RPMI7951 (cell line): ENCODE measurements at places on chromosomes 12 and 14.

DNA sequence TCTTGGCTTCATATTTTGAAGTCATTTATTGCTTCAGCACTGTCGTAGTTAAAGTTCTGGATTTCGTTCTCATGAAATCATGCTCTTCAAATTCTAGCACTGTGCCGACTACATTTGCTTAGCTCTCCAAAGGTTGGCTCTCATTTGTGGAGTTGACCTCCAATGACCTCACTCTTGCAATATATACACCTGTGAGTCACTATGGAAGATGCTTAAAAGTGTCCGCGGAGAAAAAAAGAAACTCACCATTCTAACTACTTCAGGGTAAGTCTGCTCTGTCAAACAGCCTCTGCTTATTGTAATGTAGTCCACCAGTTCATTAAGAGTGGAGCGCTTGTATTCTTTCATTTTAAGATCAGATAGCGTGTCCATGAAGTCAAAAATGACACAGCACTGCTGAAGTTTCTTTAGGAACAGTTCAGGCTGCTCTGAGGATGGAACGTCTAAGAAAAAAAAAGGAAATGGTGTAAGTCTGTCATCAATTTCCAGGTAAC is 89.7 kb downstream of the PPP2R5E start:
- no peak for DNase-seq

DNA sequence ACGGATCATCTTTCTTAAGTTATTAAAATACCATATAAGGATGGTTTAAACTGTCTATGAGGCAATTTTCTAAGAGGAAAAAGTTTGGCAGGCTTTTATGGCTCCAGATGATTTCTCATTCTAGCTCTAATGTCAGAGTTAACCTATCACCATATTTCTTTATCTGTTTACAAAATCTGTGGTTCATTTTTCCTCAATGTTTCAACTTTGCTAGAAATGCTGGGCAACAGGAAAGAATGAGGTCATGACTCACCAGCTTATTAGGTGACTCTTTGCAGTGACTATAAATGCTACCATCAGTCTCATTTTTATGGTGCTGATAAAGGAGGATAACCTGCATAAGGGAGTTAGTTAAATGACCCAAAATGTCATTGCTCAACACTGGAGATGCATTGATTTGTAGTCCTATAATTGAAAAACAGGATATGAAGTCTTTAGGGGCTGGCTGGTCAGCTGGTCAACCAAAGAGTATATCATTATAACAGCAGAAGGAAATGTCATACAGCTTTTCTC is 45.3 kb upstream of the RAP1B start:
- peak; percentile 71 for DNase-seq

DNA sequence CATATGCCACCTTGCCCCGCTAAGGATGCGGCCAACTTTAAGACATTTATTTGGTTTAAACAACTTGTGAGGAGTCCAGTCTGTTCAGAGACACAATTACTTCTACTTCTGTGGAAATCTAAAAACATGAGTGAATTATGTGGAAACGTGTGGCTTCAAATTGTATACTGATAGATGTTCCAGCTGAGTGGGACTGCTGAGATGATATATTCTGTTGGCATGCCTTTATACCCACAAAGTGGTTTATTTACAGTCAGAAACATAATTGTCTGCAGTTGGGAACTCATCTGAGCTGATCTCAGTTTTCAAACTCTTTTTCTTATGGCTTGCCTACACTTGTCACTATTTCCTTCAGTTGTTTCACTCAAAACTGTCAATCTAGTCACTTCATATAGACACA is 67.8 kb downstream of the FLRT2 start:
- no peak for DNase-seq

GRCh38 chr14:101207897-101208296 is 304.4 kb upstream of the RTL1 start:
- DNase-seq: no peak

DNA sequence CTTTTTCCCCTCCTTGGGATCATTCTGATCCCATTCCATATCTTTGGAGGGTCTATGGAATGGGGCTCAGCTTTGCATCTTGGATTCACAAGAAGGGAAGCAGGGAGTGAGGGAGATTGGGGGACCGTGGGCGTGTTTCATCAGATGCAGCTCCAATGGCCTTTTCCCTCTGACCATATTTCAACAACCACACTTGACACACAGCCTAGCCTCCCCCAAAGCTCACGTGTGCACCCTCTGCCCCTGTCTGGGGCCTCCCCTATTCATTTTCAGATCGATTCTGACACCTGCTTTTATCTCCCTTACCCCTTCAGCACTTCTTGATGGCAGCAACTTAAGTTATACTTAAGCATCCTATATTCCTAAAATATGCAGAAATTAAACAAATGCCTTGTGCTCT is 126.6 kb downstream of the CHST11 start:
- no peak for DNase-seq

GRCh38 chr12:26185532-26186320 is 9.6 kb upstream of the SSPN start:
- no peak for DNase-seq

DNA sequence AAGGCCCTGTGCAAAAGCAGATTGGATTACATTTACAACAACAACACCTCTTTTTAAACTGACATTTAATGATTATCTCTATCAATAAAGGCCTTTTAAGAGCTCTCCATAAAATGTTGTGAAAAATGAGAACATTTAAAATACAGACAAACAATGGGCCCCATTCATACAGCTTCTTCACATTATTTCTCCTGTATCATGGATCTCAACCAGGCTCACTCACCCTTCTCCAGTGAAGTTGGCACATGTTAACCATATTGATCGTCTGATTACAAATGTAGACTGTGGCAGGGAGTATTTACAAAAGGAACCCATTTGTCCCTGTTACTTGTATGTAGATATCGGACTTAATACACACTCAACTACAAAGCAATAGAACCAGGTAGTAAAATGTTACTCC is 220.2 kb upstream of the BTG1 start:
- no peak for DNase-seq

GRCh38 chr14:25231004-25231403 is 181.1 kb upstream of the STXBP6 start:
- peak; percentile 6 for DNase-seq

DNA sequence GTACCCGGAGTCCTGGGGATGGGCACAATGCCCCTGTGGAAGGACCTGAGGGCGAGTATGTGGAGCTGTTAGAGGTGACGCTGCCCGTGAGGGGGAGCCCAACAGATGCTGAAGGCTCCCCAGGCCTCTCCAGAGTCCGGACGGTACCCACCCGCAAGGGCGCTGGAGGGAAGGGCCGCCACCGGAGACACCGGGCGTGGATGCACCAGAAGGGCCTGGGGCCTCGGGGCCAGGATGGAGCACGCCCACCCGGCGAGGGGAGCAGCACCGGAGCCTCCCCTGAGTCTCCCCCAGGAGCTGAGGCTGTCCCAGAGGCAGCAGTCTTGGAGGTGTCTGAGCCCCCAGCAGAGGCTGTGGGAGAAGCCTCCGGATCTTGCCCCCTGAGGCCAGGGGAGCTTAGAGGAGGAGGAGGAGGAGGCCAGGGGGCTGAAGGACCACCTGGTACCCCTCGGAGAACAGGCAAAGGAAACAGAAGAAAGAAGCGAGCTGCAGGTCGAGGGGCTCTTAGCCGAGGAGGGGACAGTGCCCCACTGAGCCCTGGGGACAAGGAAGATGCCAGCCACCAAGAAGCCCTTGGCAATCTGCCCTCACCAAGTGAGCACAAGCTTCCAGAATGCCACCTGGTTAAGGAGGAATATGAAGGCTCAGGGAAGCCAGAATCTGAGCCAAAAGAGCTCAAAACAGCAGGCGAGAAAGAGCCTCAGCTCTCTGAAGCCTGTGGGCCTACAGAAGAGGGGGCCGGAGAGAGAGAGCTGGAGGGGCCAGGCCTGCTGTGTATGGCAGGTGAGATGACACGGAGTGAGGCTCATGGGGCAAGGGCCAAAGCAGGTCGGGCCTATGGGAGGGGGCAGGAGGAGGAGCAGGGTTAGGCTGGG is 4.5 kb downstream of the ARHGEF40 start:
- DNase-seq: no peak

- no peak for DNase-seq
These were observed 68.6 kb upstream of the PLXNC1 start for GRCh38 chr12:94079566-94080340.

- no peak for DNase-seq
These were observed 55.3 kb downstream of the STAB2 start for GRCh38 chr12:103642240-103642864.

GRCh38 chr14:27090716-27091115 is 492.9 kb upstream of the NOVA1 start:
- no peak for DNase-seq

DNA sequence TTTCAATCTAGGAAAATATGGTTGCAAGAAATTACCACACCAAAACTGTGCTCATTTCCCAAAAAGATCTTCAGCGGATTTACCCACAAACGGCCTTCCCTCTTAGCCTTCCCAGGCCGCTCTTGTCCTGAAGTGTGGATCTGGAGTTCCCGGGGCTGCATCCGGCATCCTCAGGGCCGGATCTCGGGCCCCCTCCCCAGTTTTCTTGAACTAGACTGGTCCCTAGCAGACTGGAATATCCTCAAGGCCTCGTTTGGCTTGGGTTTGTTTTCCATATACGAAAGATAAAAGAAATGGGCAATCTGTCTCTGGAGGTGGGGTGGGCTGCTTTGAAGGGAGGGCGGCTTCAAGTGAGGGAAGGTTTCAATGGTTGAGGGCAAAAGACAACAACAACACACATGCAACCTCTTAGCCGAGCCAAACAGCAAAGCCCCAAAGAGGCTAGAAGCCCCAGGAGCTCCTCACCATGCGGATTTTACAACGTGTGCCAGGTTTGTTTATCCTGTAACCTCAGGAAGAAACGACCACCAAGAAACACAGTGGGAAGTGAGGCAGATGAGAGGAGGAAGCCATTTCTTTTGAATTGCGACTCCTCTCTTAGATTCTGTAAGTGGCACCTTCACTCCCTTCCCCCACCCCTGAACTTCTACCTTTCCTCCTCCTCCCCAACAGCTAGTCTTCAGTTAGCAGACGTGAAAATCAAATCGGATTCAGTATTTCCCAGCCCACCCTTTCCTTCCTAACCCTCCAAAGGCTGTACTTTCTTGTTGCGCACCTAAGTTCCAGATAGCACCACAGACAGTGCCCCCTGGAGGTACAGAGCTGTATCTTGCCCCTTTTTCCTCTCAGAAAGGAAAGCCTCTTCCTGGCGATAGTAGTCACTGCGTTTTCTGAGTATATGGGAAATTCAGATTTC is 2.6 kb downstream of the MYF6 start:
- DNase-seq: peak; percentile 4

GRCh38 chr12:106581543-106582248 is 1.1 kb upstream of the RFX4 start:
- DNase-seq: no peak

DNA sequence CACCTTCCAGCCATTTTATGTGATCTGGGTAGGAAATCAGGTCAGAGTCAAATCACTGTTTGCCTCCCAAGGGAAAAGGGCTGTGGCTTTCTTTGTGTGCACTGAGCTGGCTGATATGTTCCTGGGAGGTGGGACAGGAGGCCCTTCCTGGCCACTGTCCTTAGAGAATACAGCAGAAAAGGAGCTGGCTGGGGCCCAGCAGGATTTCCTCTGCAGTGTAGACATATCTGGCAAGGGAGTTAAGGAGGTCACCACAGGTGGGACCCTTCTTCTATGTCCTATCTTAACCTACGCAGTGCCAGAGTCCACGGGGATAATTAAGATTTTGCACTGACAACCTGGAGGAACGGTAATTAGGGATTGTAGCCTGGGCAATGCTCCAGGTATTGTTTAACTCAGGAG is 145.3 kb downstream of the NTF3 start:
- no peak for DNase-seq

DNA sequence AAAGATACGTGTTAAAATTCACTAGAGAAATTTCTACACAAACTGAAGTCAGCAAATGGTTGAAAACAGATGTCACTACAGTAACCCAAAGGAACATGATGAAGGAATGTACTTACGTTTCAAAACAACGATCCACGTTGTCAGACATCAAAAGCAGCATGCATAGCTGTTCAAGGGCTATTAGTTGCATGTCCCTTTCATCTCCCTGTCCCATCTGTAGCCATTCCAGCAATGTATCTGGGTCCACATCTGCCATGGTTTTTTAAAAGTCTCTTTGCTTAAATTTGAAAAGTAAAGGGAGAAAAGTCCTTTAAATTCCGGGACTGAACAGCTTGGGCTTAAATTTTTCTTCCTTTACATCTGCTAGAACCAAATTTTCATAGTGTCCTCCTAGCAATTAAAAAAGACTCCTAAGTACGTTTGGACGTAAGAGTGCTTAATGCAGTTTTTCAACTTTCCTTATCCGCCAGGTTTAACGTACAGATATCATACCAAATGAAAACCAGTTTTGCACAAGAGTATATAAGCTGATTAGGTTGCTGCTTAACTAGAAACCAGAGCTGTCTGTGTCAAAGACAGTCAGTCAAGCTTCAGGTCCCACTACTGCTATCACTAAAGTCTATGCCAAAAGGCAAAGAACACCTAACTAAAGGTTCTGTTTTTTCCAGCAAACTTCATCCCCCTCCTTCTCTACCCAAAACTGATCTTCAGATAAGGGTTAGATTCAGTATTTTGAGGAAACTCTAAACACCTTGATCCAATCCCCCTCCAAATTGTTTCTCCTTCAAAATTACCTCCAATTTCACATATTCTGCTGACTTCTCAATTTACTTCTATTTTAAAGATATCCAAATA is 1.7 kb downstream of the HECTD1 start:
- DNase-seq: peak; percentile 58

DNA sequence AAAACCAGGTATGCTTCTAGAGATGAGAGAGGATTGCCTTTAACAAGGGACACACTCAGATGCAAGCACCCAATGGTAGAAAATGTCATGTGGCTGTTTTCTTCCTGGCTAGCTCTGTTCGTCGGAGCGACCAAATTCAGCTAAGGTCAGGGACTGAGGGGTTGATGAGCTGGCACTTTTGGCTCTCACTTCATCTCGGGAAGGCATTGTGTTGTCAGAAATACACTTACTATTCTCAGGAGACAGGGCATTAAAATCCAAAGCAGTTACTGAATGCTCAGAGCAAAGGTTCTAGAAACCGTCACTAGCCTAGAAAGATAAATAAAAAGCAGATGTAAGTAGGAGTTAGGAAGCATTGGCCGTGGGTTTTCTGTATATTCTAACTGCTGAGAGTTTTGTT is 275.7 kb upstream of the SSTR1 start:
- no peak for DNase-seq

GRCh38 chr14:73266317-73266716 is 29.0 kb downstream of the PAPLN start:
- DNase-seq: no peak

- peak; percentile 68 for DNase-seq
These were observed 54.7 kb downstream of the PLEKHG3 start for GRCh38 chr14:64758691-64759554.
